NCI-H2171 treated with DMSO at 0.1 percent for 48 hours (cell line): ENCODE measurements at places on chromosomes 7 and 10.

GRCh38 chr10:80205477-80206276 is at the start of gene ANXA11:
Gene ANXA11 (minus strand): TSS chr10:80205537. CDS start chr10:80172861, 32,676 bp downstream.
- peak; percentile 76 for DNase-seq

- DNase-seq, result no peak
Measured at GRCh38 chr10:62336404-62336803, 37.8 kb upstream of the ZNF365 start.

GRCh38 chr7:2787251-2787951 is 56.7 kb downstream of the GNA12 start:
- no peak for DNase-seq

- no peak for DNase-seq
Measured at GRCh38 chr7:88183051-88183450, 36.8 kb downstream of the SRI start.

DNA sequence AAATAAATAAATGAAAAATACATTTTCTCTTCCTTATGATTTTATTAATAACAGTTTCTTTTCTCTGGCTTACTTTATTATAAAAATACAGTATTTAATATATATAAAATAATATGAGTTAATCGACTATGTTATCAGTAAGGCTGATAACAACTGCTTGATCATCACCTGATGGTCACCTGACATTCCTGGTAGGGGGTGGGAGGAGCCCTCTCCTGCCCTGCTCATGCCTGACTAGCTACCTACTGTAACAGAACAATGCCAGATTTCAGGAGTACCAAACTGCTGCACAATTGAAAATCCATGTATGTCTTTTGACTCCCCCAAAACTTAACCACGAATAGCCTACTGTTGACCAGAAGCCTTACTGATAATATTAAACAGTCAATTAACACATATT is 1.3 kb upstream of the APBB1IP start:
- DNase-seq, result no peak

- DNase-seq, result no peak
Measured at GRCh38 chr7:127995156-127995880, 35.9 kb downstream of the LRRC4 start.

DNA sequence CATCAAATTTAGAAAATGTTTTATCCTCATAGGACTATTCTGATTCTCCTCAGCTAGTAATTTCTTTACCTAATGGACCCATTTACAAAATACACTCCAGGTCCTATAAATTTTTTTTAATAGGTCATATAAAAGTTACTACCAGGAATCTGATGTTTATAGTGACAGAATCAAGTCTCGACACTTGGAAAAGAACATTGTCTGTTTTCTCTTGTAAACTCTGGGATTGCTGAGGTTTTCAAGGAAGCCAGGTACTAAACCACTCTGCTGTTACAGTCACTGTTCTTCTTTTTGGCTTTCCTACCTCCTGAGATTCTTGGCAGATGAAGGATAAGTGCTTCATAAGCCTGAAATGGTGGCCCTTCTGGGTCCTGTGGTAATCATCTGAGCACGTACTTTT is 493.1 kb downstream of the AUTS2 start:
- no peak for DNase-seq

GRCh38 chr10:17710181-17710580 is 41.8 kb upstream of the TMEM236 start:
- DNase-seq, result no peak

DNA sequence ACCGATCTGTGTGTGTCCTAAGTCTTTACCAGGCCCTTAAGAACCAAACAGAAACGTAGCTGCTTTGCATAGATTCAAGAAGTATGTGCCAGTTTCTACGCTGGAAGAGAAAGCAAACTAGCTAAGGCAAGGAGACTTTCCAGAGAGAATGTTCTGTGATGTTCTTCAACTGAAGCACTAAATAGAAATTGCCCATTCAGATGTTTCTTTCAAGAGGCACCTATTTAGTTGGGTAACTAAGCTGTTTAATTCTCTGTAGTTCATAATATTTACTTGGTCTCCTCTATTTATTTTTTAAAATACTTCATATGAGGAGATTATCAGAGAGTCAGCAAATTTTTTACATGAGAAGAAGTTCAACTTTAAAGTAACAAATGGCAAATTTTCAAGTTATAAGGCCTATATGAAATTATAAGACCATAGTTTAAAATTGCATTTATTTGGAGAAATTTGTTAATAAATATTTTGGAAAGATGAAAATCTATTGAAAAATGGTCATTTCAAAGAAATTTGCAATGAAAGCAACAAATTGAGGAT is 279.0 kb downstream of the NEBL start:
- no peak for DNase-seq

- no peak for DNase-seq
Measured at GRCh38 chr10:132551093-132551807, 13.7 kb downstream of the INPP5A start.

DNA sequence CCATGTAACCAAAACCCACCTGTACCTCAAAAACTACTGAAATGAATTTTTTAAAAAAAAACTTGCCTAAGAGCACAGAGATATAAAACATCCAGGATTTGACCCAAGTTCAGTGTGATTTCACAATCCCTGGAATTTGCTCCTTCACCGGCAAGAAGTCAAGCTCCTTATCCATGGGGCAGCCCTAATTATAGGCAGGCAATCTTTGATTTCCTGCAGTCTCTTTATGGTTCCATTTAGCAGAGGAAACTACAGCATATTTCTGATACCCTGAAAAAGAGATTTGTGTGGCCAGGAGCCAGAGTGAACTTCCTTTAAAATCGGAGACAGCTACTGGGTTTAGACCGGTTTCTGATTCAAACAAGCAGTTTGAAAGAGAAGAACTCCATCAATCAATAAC is 154.1 kb downstream of the CALN1 start:
- DNase-seq, result no peak

- peak; percentile 26 for DNase-seq
Measured at GRCh38 chr10:1570416-1571051, 166.8 kb downstream of the ADARB2 start.

DNA sequence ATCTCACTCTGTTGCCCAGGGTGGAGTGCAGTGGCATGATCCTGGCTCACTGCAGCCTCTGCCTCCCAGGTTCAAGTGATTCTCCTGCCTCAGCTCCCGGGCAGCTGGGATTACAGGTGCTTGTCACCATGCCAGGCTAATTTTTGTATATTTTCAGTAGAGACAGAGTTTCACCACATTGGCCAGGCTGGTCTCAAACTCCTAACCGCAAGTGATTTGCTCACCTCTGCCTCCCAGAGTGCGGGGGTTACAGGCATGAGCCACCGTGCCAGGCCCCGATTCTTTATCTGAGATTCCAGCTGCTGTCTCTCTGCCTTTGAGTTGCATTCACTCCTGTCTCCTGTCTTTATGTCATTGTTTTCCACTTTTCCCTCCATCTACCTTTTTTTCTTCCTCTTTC is 168.7 kb downstream of the TMEM178B start:
- no peak for DNase-seq

DNA sequence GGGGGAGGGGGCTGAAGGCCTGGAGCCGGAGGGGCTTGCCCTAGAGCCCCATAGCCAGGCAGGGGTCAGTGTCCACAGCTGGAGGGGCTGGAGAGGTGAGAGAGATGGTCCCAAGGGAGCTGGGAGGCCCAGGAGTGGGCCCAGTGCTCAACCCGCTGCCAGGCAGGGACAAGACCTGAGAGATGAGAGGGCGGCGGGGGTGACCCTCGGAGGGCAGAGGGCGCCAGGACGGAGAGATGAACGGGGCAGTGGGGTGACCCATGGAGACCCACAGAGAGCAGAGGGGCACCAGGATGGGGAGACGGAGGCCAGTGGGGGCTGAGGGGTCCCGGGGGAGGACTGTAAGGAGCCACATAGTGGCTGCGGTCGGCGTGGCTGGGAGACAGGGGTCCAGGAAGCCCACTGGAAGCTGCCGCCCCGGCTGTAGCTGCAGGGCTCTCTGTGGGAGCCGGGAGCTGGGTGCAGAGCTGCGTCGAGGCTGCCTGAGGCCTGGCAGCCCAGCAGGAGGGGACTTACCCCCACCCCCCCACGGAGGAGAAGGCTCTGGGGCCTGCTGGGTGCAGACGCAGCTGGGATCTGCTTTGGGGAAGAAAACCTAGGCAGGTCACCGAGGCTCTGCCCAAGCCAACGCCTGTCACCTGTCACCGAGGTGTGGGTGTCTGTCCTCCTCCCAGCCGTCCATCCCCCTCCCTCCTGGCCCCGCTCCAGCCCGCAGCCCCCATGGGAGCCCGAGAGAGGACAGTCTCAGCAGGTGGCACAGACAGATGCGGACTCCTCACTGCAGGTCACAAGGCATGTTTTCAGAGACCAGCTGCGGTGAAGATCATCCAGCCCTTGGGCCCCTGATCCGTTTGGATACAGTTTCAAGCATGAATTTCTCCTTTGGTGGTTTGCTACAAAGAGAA is 25.1 kb downstream of the PWWP2B start:
- peak; percentile 67 for DNase-seq

- DNase-seq, result peak; percentile 18
Measured at GRCh38 chr10:110568055-110568735, 700 bp downstream of the SMC3 start.

DNA sequence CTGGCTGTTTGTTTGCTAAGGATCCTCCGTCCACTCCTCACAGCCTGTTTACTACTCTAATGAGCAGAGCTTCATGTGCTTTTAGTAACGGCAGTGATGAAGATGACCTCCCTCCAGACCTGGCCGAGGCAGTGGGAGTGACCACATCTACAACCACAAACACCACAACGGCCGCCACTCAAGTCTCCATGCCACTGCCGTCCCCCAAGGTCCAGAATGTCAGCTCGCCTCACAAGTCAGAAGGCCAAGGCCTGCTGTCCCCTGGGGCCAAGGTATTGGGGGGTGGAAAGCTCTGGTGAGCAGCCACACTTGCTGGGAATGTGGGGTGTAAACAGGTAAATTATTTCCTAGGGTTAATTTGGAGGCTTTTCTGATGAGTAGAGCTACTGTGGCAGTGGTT is 926.4 kb downstream of the IPMK start:
- DNase-seq, result no peak

DNA sequence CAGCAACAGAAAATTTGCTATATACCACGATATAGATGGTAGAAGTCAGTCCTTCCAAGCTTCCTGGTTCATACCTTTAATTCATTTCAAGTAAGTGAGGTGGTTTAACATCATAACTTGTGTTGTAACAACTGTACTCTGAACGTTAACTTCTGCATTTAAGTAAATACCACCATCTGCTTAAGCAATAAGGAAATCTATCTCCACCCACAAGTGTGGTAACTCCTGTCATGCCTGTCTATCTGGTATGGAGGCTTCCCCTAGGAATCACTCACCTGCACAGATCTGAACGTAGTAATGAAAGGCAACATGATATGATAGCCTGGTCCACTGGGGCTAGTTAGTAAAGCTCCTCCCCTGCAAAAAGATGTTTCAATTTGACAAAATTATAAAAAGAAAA is 2.3 kb downstream of the ERLIN1 start:
- DNase-seq, result peak; percentile 72

DNA sequence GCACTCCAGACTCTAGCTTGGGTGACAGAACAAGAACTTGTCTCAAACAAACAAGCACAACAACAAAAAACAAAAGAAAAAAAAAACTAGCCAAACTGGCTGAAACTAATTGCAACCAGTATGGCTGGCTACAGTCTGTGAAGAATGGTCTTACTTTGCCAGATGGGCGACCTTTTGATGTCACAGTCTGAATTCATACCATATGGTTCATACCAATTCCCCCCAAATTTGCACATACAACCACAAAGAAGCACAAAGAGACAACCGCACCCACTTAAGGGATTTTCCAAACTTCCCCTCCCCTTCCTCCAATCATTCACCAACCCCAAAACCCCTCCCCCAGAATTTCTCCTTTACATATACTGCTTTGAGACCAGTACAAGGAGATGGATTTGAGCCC is 114.2 kb downstream of the SPAG6 start:
- no peak for DNase-seq

GRCh38 chr7:137946011-137946410 is 55.9 kb downstream of the CREB3L2 start:
- peak; percentile 93 for DNase-seq

- DNase-seq, result no peak
Measured at GRCh38 chr7:1104516-1105179, 16.7 kb downstream of the GPER1 start.

DNA sequence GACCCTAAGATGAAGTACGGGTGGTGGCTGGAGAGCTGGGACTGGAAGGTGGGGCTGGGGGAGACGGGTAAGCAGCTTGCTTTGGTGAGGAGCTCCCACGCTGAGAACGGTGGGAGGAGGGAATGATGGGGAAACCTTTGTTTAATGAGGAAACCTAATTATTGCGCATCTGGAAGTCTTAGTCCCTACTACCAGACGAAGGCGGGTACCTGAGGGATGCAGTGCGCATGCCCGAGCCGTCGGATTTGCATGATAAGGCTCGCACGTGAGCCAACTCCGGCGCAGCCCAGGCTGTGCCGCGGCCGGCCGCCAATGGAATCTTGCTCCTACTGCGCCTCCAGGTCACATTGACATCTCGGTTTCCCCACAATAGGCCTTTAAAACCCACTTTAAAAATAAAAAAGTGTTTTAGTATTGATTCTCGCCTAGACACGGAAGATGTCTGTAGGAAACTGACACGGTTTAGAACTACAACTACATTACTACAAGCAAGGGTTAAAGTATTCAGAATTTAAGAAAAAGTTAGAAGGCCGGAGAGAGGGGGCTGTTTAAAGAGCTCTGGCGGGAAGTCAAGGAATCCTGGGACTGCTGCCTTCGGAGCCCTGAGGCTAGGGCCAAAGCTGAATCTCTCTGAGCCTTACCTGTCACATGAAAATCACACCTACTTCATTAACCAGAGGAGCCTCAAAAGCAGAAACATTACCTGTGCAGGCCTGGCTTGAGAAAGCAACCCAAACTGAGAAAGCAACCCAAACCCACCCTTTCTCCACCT is 12.1 kb upstream of the DLX6 start:
- DNase-seq, result no peak

GRCh38 chr10:126580873-126581647 is 89.4 kb downstream of the C10orf90 start:
- DNase-seq, result no peak

GRCh38 chr7:105131033-105131656 is 117.1 kb downstream of the KMT2E start:
- DNase-seq, result no peak

- DNase-seq, result no peak
Measured at GRCh38 chr7:106704000-106704840, 43.3 kb upstream of the CCDC71L start.

DNA sequence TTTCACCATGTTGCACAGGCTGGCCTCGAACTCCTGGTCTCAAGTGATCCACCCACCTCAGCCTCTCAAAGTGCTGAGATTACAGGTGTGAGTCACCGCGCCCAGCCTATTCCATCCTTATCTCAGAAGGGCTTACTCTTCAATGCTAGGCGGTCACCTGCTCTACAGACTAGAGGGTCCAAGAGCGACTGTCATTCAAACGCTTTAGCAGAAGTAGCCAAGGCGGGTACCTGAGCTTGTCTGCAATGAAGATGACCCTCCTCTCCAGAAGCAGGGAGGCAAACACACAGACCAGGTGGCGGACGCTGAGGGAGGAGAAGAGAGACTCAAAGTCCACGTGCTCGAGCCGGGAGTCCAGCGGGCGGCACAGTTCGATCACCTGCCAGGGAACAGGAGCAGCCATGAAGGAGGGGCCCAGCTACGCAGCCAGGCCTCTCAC is 65.1 kb upstream of the MKRN1 start:
- no peak for DNase-seq
